ENCODE measurements at places on chromosomes 5 and 9.

GRCh38 chr5:123028222-123028621 lies 8.3 kb downstream of the PPIC start:
- H3K27ac ChIP-seq, result no peak overlapping the region
- no peaks in the 10 kb centered on the region for H3K4me1 ChIP-seq
- peaks cover 25% of the 10 kb centered on the region for H3K36me3 ChIP-seq
- no peak for DNase-seq
- no peaks in the 10 kb centered on the region for H3K27me3 ChIP-seq
- no peak overlapping the region for H3K4me3 ChIP-seq

- H3K36me3 ChIP-seq, result no peaks in the 10 kb centered on the region
- no peaks in the 10 kb centered on the region for H3K4me1 ChIP-seq
- H3K27me3 ChIP-seq, result no peaks in the 10 kb centered on the region
- no peak for DNase-seq
- H3K27ac ChIP-seq, result no peak overlapping the region
Measured at GRCh38 chr5:101782352-101783103, 513.6 kb downstream of the SLCO4C1 start.

GRCh38 chr5:135151256-135151655 lies 117.2 kb upstream of the PITX1 start:
- no peaks in the 10 kb centered on the region for H3K27me3 ChIP-seq
- no peaks in the 10 kb centered on the region for H3K4me1 ChIP-seq
- H3K36me3 ChIP-seq, result no peaks in the 10 kb centered on the region

GRCh38 chr9:113621980-113622379 lies 158.5 kb downstream of the RGS3 start:
- H3K27me3 ChIP-seq, result no peaks in the 10 kb centered on the region
- no peak overlapping the region for H3K4me3 ChIP-seq
- no peak for DNase-seq
- H3K4me1 ChIP-seq, result peaks cover 29% of the 10 kb centered on the region
- no peaks in the 10 kb centered on the region for H3K36me3 ChIP-seq
- H3K27ac ChIP-seq, result no peak overlapping the region

DNA sequence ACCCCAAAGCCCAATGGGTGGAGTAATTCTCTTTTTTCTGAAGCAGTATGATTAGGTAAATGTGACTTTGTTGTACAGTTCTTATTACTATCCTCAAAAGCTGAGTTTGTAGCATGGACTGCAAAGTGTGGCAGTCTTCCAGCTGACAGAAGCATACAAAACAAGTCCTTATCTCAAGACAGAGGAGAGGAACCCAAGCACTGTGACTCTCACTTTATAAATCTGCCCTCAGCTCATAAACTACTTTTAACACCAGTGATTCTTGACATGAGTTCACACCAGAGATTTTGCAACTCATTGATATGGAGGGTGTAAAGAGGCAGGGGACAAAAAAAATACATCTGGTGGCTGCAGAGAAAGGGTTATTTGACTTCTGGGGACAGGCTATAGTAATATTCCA lies 251.6 kb downstream of the NTRK2 start:
- H3K4me3 ChIP-seq, result no peak overlapping the region
- H3K36me3 ChIP-seq, result no peaks in the 10 kb centered on the region
- no peak overlapping the region for H3K27ac ChIP-seq
- H3K4me1 ChIP-seq, result peaks cover 11% of the 10 kb centered on the region

- H3K36me3 ChIP-seq, result no peaks in the 10 kb centered on the region
- no peaks in the 10 kb centered on the region for H3K4me1 ChIP-seq
- peaks cover 5% of the 10 kb centered on the region for H3K27me3 ChIP-seq
- no peak overlapping the region for H3K27ac ChIP-seq
Measured at GRCh38 chr5:174917976-174918554, 193.7 kb downstream of the MSX2 start.

DNA sequence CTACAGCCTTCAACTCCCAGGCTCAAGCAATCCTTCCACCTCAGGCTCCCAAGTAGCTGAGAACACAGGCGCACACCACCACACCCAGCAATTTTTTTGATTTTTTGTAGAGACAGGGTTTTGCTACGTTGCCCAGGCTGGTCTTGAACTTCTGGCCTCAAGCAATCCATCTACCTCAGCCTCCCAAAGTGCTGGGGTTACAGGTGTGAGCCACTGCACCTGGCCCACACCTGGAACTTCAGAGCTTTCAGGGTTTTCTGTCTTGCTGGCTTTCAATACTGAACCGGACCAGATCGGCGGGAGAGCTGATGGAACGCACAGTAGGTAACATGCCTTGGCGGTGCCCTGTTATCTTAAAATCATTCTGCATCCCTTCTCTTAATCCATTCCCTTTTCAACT lies 30.8 kb downstream of the IPPK start:
- DNase-seq, result no peak
- no peaks in the 10 kb centered on the region for H3K27me3 ChIP-seq
- H3K4me3 ChIP-seq, result no peak overlapping the region
- peaks cover 60% of the 10 kb centered on the region for H3K4me1 ChIP-seq
- H3K27ac ChIP-seq, result peak overlapping the region; percentile 39

- no peak overlapping the region for H3K27ac ChIP-seq
- peaks cover 11% of the 10 kb centered on the region for H3K27me3 ChIP-seq
- H3K36me3 ChIP-seq, result no peaks in the 10 kb centered on the region
- no peak for DNase-seq
- H3K4me1 ChIP-seq, result no peaks in the 10 kb centered on the region
- no peak overlapping the region for H3K4me3 ChIP-seq
Measured at GRCh38 chr5:79971156-79971555, 19.9 kb downstream of the MTX3 start.

- H3K27ac ChIP-seq, result no peak overlapping the region
- peaks cover 17% of the 10 kb centered on the region for H3K36me3 ChIP-seq
- no peaks in the 10 kb centered on the region for H3K27me3 ChIP-seq
- H3K4me3 ChIP-seq, result no peak overlapping the region
- DNase-seq, result no peak
- H3K4me1 ChIP-seq, result no peaks in the 10 kb centered on the region
Measured at GRCh38 chr9:95952471-95952870, 77.0 kb downstream of the ERCC6L2 start.

DNA sequence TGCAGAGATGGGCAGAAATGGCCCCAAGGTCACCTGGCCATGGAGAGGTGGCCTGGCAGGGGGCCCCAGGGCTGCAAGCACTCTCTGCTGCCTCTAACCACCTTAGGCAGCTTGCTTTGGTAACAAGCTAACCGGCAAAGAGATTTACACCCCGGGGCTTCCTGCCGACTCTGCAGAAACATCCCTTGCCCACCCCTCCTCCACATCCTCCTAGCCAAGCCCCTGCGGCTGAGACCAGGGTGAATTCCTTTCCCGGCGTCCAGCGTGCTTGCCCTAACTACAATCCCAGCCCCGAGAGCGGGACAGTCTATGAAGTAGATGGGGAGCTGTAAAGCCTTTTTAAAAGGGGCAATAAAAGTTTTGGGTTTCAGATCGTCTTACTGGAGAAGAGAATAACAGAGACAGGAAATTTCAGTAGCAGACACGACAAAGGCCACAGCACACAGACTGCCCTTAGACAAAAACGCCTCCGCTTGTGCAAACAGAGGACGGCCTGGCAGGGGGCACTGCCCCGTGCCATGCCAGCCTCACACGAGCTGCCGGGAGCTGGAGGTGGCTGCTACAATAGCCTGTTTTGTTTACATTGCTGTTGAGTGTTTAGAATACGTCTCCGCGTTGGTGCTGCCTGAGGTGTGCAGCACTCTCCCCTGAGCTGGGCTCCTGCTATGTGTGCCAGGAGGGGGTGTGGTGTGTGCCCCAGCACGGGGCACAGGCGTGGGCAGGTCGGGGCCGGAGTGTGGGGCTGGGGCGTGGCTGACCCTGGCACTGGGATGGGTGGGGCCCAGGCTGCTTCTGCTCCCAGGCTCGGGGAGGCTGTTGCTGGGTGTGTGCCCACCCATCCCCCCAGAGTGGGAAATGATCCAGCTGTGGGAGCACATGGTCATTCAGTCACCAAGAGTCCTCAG lies 15.3 kb downstream of the MYMK start:
- H3K27me3 ChIP-seq, result peaks cover 10% of the 10 kb centered on the region
- H3K4me3 ChIP-seq, result peak overlapping the region; percentile 9
- peaks cover 28% of the 10 kb centered on the region for H3K4me1 ChIP-seq
- no peak for DNase-seq

- H3K4me3 ChIP-seq, result no peak overlapping the region
- H3K27ac ChIP-seq, result no peak overlapping the region
- no peak for DNase-seq
- no peaks in the 10 kb centered on the region for H3K27me3 ChIP-seq
Measured at GRCh38 chr5:140143521-140144258, 18.0 kb downstream of the IGIP start.

DNA sequence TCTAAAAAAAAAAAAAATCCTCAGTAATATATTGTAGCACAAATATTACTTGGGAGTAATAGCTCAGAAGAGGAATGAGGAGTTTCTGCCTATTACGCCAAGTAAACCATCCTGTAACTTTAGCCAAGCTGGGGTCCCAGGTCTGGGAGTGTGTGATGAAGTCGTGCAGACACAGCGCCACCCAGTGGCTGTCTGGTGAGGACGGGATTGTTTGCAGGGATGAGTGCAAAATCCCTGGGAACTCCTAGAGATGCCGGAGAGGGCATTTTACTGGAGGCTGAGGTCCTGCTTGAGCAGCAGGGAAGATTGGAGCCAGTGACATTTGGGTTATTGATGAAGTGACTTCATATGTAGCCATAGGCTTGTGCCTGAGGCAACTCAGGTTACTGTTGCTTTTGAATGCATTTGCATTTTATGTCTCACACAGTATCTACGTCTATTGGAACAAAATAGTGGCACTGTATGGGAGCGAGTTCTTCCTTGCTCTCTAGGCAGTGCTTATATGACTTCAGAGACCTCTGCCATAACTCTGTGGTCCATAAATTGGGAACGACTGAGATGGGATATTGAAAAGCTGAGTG lies 72.8 kb downstream of the PSAT1 start:
- no peaks in the 10 kb centered on the region for H3K36me3 ChIP-seq
- no peak overlapping the region for H3K27ac ChIP-seq
- peaks cover 18% of the 10 kb centered on the region for H3K27me3 ChIP-seq
- H3K4me3 ChIP-seq, result no peak overlapping the region
- DNase-seq, result no peak

DNA sequence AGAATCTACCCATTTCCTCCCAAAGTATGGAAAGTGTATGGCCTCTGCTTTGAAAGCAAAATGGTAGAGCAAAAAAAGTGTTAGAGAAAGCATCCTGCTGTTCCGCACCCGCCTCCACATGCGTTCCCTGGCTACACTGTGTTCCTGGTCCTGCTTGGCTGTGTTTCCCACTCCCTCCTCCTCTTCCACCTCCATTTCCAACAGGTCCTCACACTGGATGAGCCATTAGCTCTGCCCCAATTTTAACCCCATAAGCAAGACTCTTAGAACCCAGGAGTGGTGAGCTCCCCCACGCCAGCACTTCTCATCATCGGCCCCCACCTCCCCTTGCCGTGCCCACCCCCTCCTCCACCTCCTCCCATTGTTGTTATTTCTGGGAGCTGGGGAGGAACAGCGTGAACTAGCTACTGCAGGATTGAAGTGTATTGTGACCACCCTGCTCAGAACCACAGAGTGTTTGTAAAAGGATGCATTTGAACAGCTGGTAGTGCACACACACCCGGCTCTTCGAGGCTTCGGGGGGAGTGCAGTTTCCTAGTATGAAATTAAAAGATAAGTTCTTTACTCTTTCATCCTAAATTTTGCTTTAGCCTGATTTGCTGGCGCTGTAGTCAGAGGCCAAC lies 120.0 kb downstream of the PDZD2 start:
- H3K36me3 ChIP-seq, result no peaks in the 10 kb centered on the region
- DNase-seq, result no peak
- H3K4me1 ChIP-seq, result no peaks in the 10 kb centered on the region
- H3K27ac ChIP-seq, result no peak overlapping the region

GRCh38 chr9:89863141-89863540 lies 258.3 kb downstream of the GADD45G start:
- no peaks in the 10 kb centered on the region for H3K27me3 ChIP-seq
- no peaks in the 10 kb centered on the region for H3K36me3 ChIP-seq
- no peak overlapping the region for H3K4me3 ChIP-seq
- no peak for DNase-seq
- H3K4me1 ChIP-seq, result peaks cover 13% of the 10 kb centered on the region

GRCh38 chr9:109805050-109805449 lies 25.1 kb downstream of the PALM2AKAP2 start:
- H3K27ac ChIP-seq, result no peak overlapping the region
- no peaks in the 10 kb centered on the region for H3K36me3 ChIP-seq
- H3K27me3 ChIP-seq, result no peaks in the 10 kb centered on the region
- no peaks in the 10 kb centered on the region for H3K4me1 ChIP-seq
- no peak overlapping the region for H3K4me3 ChIP-seq

- H3K27me3 ChIP-seq, result no peaks in the 10 kb centered on the region
- H3K27ac ChIP-seq, result peak overlapping the region; percentile 33
- peaks cover 42% of the 10 kb centered on the region for H3K4me1 ChIP-seq
- no peak for DNase-seq
- H3K36me3 ChIP-seq, result no peaks in the 10 kb centered on the region
Measured at GRCh38 chr9:112170235-112170634, 4.9 kb downstream of the SUSD1 start.

- no peak overlapping the region for H3K27ac ChIP-seq
- H3K27me3 ChIP-seq, result no peaks in the 10 kb centered on the region
- H3K36me3 ChIP-seq, result no peaks in the 10 kb centered on the region
- no peak for DNase-seq
- no peak overlapping the region for H3K4me3 ChIP-seq
Measured at GRCh38 chr5:133205204-133205603, 153.4 kb downstream of the HSPA4 start.

- H3K27me3 ChIP-seq, result no peaks in the 10 kb centered on the region
- H3K4me3 ChIP-seq, result no peak overlapping the region
- H3K27ac ChIP-seq, result no peak overlapping the region
Measured at GRCh38 chr5:14332746-14333145, 189.6 kb downstream of the TRIO start.

DNA sequence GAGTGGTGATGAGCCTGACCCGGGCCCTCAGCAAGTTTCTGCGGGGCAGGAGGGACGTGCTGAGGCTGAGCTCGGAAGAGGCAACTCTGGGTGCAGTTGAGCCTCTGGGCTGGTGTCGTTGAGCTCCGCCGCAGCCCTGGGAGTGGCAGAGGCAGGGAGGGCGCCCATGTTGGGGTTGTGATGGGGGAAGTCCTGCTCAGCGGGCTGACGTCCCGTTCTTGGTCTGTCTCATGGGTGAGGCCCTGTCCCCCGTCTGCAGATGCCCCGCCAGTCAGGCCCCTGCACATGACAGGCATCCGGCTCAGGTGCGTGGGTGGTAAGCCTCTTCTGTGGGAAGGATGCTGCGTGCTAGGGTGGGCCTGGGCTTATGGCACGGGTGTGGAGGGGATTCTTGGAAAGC lies 64.3 kb downstream of the RXRA start:
- H3K27ac ChIP-seq, result peak overlapping the region; percentile 6
- H3K27me3 ChIP-seq, result no peaks in the 10 kb centered on the region
- H3K36me3 ChIP-seq, result no peaks in the 10 kb centered on the region
- DNase-seq, result no peak
- H3K4me3 ChIP-seq, result peak overlapping the region; percentile 6

DNA sequence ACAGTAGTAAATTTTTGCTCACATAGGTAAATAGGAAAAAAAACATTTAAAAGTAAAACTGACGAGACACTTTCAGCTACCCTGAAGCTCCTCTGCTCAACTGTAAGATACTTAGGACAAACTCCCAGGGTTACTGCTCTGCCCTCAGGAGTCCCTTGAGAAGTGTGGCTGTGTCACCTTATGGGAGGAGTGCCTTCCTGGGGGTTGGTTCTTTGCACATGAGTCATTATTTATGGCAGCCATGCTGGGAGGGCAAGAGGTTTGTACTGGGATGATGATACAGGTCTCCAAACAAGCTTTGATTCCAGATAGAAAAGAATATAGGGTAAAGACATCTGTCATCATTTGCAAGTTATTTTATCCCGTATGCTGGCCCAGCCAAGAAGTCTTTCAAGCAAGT lies 45.9 kb downstream of the TTC1 start:
- no peaks in the 10 kb centered on the region for H3K4me1 ChIP-seq
- H3K27ac ChIP-seq, result no peak overlapping the region
- no peaks in the 10 kb centered on the region for H3K27me3 ChIP-seq
- peaks cover 80% of the 10 kb centered on the region for H3K36me3 ChIP-seq
- H3K4me3 ChIP-seq, result no peak overlapping the region

All from suprapubic skin (tissue), 4 donors.